Small intestine (tissue), 16 donors: ENCODE measurements at places on chromosomes 1 and 21.

DNA sequence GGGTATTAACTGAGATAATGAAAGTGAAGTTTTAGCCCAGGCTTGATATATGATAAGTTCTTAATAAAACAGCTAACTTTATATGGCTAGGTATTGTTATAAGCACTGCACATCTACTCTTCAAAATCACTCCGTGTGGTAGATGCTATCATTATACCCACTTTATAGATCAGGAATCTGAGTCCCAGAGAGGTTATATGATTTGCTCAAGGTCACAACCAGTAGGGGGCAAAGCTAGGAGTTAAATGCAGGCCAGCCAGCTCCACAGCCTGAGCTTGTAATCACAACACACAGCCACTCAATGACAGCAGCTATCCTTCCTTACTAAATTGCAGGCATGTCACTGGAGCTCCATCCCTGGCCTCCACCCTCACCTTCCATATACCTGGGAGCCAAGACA is 115.8 kb downstream of the CAPN8 start:
- DNase-seq: no peak

DNA sequence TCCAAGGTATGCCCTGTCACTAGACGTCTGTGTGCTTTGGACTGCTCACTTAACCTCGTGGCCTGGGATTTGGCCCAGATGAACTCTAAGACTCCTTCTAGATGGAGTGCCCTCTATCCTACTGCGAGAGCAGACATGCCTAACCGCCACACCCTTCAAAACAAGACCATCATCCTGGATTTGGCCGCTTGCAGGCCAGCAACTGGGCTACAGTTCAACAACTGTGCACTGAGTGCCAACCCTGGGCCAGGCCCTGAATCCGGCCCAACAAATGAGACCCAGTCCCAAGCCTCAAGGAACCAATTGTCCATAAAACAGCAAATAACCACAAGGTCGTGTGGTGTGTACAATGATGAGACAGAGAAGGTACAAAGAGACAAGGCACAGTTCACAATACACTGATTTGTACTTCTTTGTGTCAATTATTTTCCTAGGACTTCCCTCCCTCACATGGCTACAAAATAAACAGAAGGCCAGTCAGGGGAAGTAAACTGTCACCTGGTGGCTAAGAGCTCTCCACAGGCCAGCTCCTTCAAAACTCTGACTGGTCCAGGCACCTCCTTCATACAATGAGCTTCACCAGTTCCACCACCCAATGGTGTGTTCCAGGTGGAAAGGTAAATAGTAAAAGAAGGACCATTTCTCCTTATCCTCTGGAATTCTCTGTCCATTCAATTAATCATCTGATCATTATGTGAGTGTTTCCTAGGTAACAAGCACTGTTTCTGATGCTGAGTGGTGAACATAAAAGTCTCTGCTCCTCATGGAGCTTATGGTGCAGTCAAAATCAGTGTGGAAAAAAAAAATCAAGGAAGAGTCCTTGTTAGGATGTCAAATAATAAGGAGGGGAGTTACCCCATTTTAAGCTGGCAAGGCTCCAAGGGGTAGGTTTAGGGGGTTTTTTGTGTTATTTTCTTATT is 60.4 kb downstream of the CAPZB start:
- peak; percentile 67 for DNase-seq

- no peak for DNase-seq
Measured at GRCh38 chr1:221993444-221993948, 251.6 kb upstream of the DUSP10 start.

- no peak for DNase-seq
Measured at GRCh38 chr1:218971156-218971555, 202.5 kb upstream of the LYPLAL1 start.

- no peak for DNase-seq
Measured at GRCh38 chr1:241311056-241311746, 45.8 kb downstream of the RGS7 start.
